ENCODE measurements at places on chromosomes 6 and 20.
A peak's percentile ranks its signal among the peaks of the same experiment; 100 is the strongest.

GRCh38 chr6:166465003-166465399, 82.3 kb upstream of the MPC1 start:
- DNase-seq = no peak

- DNase-seq = no peak
Observed at GRCh38 chr6:21524201-21524600, 69.3 kb upstream of the SOX4 start.

GRCh38 chr20:16537025-16537665, 36.1 kb downstream of the KIF16B start:
- no peak for DNase-seq

GRCh38 chr20:20327746-20328145, 40.2 kb upstream of the INSM1 start:
- DNase-seq = no peak

GRCh38 chr6:44072452-44072958, 54.7 kb downstream of the MRPL14 start:
- DNase-seq = peak; percentile 25

- no peak for DNase-seq
Observed at GRCh38 chr6:157517601-157518359, 136.8 kb downstream of the ZDHHC14 start.

DNA sequence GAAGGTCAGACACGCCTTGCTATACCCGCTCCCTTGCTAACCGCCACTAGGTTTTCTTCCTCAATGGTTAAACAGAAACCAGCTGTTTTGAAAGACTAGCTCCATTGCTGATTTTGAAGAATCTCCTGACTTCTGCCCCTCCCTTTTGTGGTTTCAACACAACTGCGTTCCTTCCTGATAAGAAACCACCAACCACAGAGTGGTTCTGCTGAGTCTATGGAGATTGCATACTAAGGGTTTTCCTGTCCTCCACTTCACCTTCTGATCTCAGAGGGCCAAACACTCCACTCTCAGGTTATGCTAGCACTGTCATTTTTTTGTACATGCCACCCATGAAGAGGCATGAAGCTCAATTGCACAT, 207.9 kb downstream of the MYLK4 start:
- DNase-seq = peak; percentile 87

- DNase-seq = no peak
Observed at GRCh38 chr6:36788768-36789167, 50.5 kb downstream of the CPNE5 start.

- no peak for DNase-seq
Observed at GRCh38 chr6:91243436-91243835, 656.6 kb upstream of the MAP3K7 start.

DNA sequence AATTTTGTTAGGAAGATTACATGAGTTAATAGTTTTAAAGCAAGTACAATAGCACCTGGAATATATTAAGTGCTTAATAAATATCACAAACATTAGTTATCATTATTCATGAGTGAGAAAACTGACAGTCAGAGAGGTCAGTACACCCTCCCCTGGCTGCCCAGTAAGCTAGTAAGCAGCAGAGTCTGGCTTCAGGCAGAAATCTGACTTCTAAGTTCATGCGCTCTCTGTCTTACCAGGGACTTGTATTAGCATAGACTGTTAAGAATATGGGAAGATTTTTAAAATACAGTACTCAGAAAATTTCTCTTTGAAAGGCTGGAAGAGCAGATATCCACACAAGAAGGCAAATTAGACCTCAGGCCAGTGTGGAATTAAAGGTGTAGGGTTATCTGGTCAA, 40.8 kb downstream of the BCAS1 start:
- DNase-seq = no peak

GRCh38 chr20:59618131-59618530, 13.8 kb downstream of the PHACTR3 start:
- no peak for DNase-seq

GRCh38 chr6:106431972-106432371, 71.5 kb downstream of the CRYBG1 start:
- no peak for DNase-seq

DNA sequence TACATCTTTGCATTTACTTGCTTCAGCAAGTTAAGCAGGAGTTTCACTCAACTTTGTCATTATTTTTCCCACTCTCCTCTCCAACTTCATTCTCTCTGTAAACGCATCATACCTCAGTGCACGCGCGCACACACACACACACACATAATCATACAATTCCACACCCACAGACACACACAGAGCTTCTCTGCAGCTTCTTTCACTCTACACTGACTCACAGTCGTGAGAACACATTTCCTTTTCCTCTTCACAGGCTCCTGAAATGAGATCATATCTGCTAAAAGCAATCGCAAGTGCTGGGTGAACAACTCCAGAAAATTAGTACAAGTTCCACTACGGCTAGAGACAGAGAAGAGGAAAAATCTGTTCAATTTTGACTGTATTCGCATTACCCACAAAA, 215.4 kb downstream of the PTPRT start:
- no peak for DNase-seq

DNA sequence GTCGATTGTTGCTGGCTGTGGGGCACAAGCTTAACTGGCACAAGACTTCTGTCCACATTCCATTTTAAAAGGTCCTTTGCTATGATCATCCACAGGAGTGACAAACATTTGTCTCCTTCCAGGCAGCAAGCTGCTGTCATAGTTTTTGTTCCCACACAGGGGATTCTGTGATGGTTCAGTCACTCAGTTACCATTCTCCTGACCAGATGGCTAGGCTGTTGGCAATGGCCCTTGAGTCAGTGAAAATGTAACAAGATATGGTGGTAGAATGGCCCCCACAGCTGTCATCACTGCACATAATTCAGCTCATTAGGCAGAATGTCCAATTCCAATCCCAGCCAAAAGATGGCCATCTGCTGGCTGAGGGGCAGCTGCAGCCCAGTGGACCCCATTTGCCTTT, 13.7 kb downstream of the BPIFA1 start:
- DNase-seq = no peak

- no peak for DNase-seq
Observed at GRCh38 chr6:108714101-108714765, 134.0 kb upstream of the ARMC2 start.

DNA sequence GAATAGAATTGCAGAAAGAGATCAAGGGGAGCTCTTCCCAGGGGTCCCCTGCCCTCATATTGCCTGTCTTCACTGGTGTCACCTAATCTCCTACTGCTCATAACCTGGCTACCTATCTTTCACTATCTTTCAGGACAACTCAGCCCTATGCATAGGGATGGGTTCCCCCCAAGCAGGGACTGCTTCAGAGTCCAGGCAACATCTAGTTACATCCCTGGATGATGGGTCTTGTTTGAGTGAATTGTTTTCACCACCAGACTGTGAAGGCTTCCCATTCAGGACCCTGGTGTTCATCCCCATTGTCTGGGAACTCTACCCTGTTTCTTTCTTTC, 850 bp upstream of the HECA start:
- no peak for DNase-seq

DNA sequence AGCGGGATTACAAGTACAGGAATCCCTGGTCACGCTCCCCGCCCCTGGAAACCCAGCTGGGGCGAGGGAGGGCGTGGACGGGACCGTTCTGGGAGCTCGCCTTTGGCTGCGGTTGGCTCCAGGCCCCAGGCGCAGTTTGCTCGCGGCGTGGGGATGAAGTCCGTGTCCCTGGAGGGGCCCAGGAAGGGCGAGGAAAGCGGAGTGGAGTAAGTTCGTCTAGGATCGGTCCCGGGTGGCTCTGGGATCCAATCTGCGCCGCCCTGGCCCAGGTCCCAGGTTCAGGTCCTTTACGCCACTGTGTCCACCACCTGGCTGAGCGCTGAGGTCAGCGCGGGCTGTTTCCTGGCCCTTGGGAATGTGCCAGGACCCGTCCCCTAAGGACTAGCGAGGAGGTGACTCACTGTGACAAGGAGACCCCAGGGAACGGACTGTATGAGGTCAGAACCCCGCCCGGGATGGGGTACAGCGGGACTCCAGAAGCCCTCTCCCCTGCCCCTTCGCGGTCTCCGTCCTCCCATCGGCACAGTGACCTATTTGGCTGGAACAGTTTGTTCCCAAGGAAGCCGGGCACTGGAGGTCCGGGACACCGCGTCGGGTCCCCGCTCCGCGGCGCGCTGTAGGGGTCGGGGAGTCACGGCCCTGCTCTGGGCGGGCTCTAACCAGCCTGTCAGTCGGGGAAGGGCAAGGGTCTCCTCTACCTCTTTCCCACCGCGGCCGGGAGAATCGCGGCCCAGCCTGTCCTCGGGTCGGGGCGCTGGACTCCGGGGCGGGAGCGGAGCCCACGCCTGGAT, 724 bp downstream of the CDKN1A start:
- DNase-seq = peak; percentile 30

GRCh38 chr6:15114061-15114460, 131.8 kb upstream of the JARID2 start:
- DNase-seq = no peak

DNA sequence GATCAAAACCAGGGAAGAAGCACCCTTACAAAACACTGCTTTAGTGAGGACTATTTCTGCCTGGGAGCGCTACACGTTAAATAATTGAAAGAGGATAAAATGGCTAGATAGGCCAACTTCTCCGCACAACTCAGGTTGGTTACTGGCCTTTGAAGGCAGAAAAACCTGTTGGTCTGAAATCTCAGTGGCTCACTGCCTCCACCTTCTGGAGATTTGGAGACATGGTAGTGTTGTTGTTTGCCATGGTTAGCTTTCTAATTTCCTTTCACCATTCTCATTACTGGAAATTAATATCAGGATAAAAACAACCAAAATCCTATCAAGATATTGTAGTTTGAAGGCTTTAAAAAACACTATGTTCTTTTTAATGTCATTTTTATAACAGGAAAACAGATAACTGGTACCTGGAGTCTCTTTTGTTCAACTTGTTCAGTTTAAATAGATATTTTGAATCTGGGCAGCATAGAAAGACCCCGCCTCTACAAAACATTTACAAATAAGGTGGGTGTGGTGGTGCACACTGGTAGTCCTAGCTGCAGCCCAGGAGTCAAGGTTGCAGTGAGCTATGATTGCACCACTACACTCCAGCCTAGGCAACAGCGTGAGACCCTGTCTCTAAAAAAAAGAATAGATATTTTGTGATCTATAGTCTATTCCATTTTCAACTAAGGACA, 27.5 kb upstream of the BCLAF1 start:
- peak; percentile 75 for DNase-seq

- no peak for DNase-seq
Observed at GRCh38 chr6:8436966-8437365, 1.6 kb upstream of the SLC35B3 start.

DNA sequence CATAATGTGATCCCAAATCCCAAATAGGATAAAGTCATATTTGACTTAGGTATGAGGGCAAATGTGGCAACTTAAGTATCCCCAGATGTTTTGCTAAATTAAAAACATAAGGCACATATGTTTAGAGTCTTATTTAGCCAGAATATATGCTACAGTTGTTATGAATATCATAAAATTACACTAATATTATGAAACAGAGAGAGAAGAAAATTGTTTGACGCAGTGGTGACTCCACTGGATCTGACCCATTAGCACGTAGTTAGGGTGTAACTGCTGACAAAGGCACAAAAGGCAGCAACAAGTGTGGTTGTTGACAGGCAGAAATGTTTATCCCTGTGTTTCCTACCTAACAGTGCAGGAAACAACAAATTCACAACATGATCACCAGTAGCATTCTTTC, 152.4 kb upstream of the THBS2 start:
- no peak for DNase-seq

DNA sequence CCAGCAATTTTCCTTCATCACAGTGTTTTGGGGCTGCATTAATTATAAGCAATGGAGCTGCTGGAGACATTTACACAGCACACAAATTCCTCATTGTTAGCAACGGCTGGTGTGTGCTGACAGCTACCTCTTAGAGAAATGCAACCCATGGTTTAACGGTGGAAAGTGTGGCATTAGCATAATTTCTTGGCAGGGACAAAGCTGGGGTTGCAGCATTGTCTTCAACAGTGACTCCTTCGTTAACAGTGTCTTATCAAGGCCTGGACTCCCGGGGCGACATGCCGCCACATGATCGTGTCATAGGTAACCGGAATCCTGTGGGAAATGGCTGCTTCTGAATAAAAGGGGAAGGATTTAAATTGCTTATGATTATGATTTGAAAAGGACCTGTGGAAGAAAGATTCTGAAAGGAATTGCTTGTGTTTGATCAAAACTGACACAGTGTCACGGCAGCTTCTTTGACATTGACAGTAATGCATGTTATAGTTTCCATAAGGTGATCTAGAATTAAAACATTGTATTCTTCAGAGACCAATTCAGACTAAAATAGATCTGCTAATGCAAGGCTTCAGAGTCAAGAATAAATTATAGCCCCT, 128.0 kb downstream of the UST start:
- DNase-seq = no peak

DNA sequence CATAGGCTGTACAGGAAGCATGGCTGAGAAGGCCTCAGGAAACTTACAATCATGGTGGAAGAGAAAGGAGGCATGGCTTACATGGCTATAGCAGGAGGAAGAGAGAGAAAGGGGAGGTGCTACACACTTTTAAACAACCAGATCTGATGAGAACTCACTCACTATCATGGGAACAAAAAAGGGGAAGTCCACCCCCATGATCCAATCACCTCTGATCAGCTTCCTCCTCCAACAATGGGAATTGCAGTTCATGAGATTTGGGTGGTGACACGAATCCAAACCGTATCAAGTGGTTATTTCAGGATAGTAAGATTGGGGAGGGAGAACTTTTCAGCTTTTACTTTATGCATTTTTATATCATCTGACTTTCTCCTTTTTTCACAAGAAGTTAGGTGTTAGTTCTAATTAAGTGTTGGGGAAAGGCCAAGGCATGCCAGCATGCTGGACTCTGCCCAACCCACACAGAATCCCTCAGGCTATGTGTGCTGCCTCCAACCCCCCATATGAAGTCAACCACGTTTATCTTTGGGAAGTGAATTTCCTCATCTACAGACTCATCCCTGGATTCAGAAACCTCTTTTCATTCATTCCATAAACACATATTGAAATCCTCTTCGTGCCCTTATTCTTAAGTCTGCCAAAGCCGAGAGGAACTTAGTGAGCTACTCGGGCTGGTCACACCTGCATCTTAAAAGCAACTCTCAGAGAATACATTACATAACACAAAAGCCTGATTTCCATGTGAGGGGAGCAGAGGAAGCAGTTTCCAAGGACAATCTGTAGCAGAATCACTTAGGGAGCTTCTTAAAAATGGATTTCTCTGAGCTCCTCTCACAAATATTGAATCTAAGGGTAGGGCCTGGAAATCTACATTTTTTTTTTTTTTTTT, 16.7 kb upstream of the CLIC5 start:
- DNase-seq = no peak

DNA sequence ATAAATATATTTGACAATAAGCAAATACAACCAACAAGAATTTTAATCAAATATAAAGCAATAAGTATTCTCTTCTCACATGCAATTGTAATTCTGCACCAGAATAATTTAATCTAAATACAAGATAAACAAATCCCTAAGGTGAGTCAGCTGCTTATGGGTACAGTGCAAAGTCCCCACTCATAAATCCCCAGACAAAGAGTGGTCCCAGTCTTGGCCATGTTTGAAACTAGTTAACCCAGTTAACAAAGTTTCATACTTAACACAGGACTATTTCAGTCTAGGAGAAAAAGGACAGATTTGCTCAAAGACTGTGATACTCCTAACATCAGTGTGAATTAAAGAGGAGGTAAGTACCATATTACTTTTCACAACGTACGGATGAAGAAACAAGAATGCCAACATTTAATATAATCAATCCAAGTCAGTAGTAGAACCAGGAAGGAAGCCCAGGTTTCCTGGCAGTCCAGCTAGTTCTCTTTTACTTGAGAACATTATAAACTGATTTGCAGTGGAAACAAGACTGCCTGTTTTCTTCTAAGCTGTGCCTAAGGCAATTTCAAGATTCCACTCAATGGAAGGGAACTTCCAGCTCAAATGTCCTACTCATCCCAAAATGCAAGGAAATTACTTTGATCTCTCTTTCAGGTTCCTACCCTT, 10.4 kb downstream of the SAMD3 start:
- peak; percentile 26 for DNase-seq
